ENCODE measurements at places on chromosomes 16 and 17.

GRCh38 chr16:88078111-88078775 is 127.0 kb downstream of the BANP start:
- no peak for DNase-seq

GRCh38 chr17:70107904-70108565 is 33.0 kb downstream of the KCNJ16 start:
- no peak for DNase-seq

DNA sequence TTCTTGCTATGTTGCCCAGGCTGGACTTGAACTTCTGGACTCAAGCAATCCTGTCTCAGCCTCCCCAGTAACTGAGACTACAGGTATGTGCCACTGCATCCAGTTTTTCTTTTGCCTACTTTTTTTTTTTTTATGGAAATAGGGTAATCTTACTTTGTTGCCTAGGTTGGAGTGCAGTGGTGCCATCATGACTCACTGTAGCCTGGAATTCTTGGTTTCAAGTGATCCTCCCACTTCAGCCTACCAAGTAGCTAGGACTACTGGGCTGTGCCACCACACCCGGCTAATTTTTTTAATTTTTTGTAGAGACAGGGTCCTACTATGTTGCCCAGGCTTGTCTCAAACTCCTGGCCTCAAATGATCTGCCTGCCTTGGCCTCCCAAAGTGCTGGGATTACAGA is 10.0 kb downstream of the LRRC36 start:
- DNase-seq, result no peak

DNA sequence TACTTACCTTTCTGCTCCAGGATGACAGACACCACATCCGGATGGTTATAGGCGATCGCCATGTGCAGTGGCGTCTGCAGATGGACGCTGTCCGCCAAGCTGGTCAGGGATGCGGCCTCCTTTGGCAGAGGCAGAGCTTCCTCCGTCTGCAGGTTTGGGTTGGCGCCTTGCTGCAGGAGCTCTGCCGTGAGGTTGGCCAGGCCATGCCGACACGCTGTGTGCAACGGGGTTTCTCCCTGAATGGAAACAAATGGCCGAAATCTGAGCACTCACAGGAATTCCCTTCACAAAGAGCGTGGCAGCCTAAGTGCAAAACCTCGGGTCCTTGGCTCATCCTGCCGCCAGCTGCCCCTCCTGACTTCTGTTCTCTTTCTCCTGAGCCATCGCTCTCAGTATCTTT is 41.8 kb downstream of the CYB5D2 start:
- no peak for DNase-seq

GRCh38 chr17:77414811-77415400 is 274.1 kb downstream of the SEC14L1 start:
- no peak for DNase-seq

DNA sequence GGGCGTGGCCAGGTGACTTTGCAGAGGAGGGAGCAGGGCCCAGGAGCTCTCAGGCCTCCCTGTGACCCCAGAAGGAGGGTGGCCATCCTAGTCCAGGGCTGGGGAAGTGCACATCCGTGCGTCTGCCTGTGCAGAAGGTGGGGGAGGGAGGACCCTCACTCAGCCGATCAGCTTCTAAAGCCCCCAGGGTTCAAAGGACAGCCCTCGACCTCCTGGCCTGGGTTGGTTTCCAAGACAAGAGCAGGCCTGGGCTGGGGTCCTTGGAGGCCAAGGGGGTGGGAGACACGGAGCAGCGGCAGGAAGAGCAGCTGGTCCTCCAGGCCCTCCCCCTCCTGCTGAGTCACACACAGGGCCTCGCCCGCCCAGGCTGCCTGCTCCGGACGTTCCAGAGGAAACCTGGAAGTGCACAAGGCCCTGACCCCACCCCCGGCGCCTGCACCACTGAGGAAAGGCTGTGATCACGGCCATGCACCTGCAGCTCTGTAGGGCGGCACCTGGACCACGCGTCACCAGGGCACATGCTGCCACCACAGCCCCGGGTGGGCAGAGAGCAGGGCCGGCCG is 67.1 kb upstream of the ZNF469 start:
- no peak for DNase-seq

DNA sequence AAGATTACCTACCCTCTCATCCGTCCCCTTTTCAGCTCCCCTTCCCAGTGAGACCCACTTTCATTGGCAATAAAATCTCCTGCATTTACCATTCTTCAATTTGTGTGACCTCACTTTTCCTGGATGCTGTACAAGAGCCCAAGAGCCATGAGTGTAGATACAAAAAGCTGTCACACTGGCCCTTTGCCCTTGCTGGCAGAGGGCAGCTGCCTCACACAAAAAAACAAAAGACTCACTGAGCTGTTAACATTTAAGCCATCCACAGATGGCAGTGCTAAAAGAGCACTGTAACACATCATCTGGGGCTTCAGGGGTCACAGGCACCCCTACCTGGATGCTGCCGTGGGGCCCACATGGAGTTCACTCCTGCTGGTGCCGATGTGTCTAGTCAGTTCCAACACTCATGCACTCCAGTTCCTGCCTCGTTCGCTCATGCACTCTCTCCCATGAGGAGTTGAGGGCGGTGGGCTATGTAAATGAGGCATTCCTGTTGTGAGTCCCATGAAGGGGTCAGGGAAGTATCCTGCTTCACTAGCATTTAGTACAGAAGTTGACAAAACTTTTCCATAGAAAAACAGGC is 123.1 kb downstream of the CA10 start:
- no peak for DNase-seq

DNA sequence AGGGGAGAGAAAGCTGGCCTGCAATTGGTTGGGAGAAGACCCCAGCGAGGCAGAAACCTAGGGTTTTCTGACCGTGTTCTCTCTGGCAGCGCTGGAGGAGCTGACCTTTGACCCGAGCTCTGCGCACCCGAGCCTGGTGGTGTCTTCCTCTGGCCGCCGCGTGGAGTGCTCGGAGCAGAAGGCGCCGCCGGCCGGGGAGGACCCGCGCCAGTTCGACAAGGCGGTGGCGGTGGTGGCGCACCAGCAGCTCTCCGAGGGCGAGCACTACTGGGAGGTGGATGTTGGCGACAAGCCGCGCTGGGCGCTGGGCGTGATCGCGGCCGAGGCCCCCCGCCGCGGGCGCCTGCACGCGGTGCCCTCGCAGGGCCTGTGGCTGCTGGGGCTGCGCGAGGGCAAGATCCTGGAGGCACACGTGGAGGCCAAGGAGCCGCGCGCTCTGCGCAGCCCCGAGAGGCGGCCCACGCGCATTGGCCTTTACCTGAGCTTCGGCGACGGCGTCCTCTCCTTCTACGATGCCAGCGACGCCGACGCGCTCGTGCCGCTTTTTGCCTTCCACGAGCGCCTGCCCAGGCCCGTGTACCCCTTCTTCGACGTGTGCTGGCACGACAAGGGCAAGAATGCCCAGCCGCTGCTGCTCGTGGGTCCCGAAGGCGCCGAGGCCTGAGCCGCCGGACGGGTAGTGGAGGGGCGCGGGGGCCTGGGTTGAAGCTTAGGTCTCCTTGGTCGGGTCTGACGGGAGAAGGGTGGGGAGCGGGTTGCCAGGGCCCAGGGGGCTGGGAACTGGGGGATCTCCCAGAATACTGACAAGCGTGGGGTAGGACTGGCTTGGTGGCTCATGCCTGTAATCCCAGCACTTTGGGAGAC is 7.4 kb upstream of the PYDC1 start:
- no peak for DNase-seq

DNA sequence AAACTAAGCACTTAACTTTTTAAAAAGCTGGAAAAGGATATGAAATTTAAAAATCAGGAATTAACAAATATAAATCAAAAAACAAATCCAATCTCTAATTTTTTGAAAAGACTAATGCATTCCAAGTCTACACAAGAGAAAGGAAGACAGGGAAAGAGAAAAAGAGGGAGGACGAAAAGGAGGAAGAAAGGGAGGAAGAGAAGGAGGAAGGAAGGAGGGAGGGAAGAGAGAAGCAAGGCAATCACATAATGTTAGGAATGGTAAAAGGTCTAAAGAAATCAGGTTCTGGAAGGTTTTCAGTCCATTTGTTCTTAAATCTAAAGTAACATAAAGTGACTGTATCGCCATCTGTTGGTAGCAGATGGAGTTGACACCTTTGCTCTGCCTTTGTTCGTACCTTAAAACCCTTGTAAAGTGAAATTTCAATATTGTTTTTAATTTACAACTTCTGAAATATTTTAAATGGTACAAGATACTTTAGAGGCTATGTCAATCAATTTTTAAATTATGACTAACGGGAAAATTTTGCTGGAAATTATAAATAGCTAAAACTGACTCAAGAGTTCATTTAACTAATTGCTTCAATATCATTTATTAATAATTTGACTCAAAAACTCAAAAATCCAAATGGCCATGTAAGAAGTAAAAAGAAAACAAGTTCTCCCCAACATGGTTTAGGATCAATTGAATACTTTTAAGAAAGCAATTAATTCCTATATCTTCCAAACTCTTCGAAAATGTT is 20.4 kb upstream of the CDYL2 start:
- no peak for DNase-seq

GRCh38 chr17:70702683-70703255 is 533.4 kb downstream of the KCNJ2 start:
- no peak for DNase-seq

GRCh38 chr17:10612957-10613744 is 44.0 kb downstream of the MYH3 start:
- no peak for DNase-seq

DNA sequence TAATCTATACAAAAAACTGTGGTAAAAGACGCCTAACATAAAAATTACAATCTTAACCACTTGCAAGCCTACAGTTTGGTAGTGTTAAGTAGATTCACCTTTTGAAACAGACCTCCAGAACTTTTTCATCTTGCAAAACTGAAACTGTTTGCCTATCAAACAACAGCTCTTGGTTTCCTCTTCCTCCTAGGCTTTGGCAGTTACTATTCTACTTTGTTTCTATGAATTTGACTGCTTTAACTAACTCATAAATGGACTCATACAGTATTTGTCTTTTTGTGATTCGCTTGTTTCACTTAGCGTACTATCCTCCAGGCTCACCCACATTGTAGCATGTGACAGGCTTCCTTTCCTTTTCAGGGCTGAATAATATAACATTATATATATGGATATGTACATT is 97.0 kb downstream of the PRKCA start:
- DNase-seq, result no peak

DNA sequence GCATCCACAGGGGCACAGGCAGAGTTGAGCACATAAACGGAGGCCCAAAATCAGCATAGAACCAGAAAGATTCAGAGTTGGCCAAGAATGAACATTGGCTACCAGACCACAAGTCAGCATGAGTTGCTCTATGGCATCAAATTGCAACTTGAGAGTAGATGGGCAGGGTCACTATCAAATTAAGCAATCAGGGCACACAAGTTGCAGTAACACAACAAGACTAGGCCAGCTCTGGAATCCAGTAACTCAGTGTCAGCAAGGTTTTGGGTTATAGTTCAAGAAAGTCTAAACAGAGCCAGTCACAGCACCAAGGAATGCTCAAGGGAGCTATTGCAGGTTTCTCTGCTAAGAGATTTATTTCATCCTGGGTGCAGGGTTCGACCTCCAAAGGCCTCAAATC is 12.9 kb downstream of the G6PC1 start:
- DNase-seq, result no peak

- DNase-seq, result peak; percentile 36
Measured at GRCh38 chr17:32523827-32524552, 37.2 kb downstream of the CDK5R1 start.

DNA sequence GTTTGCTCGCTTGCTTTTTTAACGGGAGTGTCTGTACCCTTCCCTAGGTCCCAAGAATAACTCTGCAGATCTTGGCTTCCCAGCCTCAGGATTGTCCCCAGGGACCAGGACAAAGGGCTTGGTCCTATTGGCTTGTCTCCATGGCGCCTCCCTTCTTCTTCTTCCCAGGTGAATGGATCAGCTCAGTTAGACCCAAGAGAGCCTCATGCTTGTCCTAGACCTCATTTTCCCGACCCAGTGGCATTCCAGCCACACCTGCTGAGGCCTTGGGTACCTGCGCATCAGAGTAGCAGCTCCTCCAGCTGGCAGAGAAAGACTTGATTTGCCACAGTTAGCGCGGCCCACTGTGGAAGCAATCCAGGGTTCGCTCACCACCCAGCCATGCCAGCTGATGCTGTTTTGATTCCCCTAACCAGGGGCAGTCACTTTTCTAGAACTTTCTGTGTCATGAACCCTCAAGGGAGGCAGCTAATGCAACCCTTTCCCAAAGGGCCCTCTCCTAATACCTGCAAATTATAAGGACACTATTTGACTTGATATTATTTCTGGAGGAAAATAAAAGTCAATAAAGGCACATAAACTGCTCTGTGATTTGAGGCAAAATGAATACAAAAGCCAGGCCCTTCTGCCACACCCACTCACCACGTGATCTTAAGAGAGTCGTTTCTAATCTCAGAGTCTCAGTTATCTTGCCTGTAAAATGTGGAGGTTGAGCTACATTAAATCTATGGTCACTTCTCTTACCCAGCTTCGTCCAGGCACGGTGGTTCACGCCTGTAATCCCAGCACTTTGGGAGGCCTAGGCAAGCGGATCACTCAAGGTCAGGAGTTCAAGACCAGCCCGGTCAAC is 13.9 kb downstream of the GPR142 start:
- DNase-seq, result no peak

GRCh38 chr17:50194934-50195865 is 6.2 kb downstream of the COL1A1 start:
- no peak for DNase-seq

DNA sequence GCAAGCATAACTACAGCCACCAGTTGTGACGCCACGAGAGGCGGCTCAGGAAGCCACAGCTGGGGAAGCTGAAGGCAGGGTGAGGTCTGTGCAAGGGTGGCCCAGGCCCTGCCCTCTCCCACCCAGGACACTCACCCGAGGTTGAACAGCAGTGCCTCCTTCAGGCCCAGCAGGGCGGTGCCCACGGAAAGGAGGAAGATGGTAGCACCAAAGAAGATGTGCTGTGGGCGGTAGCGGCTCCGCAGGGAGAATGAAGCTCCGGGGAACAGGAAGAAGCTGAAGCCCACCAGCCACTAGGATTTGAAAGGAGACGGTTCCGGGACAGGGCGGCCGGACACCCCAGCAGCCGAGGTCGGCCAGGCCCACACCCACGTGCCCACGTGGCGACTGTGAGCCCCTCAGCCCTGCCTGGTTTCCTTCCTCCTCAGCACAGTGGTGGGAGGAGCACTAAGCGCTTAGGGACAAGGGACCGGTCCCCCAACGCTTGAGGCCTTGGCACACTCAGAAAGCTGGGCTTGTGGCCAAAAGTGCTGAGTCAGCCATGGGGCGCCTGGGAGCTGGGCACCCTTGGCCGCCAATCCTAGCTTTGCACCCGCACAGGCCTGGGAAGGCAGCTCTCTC is 11.0 kb downstream of the CYB561 start:
- no peak for DNase-seq

- no peak for DNase-seq
Measured at GRCh38 chr16:87736008-87736382, 29.8 kb downstream of the KLHDC4 start.

All from NK-92 treated with Interleukin-12 subunit alpha and Interleukin-12 subunit beta, amount 100 ng/mL, for 24 hours (cell line).